ENCODE measurements at places on chromosomes 5 and 9.
A peak's percentile ranks its signal among the peaks of the same experiment; 100 is the strongest.

DNA sequence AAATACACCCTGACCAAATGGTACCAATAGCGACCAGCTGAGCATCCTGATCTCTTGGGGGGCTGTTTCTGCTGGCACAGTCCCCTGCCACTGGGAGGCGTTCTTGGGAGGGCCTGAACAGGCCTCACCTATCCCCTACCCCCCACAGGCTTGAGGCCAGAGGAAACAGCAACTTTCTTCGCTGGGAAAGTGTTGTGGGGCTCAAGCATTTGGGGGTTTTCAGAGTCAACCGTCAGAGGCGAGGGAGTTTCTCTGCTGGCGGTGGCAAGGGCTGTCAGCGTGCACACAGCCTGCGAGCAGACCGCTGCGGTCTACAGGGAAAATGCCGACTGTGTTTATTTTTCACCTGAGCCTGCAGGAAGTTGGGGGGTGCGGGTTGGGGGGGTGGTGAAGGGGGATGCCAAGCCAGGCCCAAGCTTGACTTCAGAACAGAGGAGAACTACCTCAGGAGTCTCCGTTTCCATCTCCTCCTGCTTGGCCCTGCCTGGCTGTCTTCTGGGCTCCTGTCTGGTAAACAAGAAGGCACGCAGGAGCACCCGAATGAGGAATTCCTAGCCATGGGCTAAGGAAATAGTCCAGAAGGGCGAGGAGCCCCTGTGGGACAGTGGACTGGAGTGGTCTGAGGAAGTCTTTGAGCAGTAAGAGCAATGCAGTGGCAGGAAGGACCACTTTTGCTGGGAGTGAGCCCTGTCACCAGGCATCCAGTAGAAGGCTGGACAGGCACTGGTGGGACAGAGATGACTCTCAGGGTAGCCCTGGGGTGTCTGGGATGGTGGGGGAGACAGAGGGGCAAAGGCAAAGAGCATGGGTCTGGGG lies 18.1 kb downstream of the TCF7 start:
- no peak for DNase-seq

- DNase-seq = peak; percentile 90
Measured at GRCh38 chr5:59745415-59745863, 148.1 kb downstream of the PDE4D start.

- no peak for DNase-seq
Measured at GRCh38 chr9:131656356-131657036, 83.4 kb downstream of the RAPGEF1 start.

GRCh38 chr5:130836729-130837649 lies 328.1 kb downstream of the HINT1 start:
- DNase-seq = no peak

DNA sequence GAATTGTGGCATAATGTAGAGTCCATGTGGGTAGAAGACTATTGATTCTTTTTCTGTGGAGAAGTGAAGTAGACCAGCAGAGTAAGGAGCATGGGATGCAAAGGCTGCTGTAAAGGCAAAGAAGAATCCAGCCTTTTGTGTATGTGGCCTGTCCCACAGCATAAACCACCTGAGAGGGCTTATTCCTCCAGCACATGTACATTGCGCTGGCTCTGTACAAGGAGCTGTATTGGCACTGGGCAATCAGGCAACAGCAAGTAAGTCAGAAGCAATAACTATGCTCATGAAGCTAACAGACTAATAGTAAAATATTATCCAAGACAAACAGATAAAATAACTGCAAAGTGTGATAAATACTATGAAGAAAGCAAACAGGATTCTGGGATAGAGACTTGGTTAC lies 86.2 kb downstream of the LURAP1L start:
- DNase-seq = no peak

GRCh38 chr9:94213511-94214124 lies 45.5 kb upstream of the ZNF169 start:
- peak; percentile 65 for DNase-seq

DNA sequence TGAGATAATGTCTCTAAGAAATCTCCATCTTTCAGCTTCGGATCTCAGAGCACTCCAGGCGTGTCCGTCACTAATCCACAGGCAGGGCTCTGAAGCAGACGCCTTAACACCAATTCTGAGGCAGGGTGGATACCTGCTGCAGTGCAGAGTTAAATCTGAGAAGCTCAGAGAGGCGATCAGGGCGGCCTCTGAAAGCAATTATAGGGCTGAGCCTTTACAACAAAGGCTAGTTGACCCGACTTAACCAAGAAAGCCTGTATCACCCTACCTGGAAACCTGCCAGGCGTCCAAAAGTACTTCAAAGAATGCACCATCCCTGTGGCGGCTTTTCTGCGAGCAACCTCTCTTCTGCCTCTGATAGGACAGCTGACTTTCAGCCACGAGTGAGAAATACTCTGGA lies 134.8 kb upstream of the MSX2 start:
- DNase-seq = no peak

DNA sequence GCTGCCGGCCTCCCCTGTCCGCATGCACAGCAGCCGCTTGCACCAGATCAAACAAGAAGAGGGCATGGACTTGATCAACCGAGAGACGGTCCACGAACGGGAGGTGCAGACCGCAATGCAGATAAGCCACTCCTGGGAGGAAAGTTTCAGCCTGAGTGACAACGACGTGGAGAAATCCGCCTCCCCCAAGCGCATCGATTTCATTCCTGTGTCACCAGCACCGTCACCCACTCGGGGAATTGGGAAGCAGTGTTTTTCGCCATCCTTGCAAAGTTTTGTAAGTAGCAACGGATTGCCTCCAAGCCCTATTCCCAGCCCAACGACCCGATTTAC lies 75.3 kb downstream of the PIP5K1B start:
- DNase-seq = no peak

- DNase-seq = peak; percentile 42
Measured at GRCh38 chr9:98869078-98869745, 61.7 kb downstream of the GALNT12 start.

GRCh38 chr5:143194206-143194605 lies 209.3 kb downstream of the NR3C1 start:
- no peak for DNase-seq

DNA sequence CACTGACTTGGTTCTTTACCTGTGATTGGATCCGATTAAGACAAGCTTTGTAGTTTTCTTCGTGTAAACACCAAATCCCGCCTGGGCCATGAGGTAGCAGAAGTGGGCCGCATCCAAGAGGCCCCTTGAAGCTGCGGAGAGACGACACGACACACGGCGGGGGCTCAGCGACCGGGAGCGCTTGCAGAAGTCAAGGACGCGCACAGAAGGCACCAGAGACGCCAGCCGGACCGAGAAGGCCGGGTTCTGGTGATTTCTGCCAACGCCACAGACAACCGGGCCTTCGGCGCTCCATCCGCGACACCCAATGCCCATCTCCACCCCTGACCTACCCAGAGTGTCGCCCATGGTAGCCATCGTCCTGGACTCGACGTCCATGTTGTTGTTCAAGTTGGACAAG lies 19.8 kb upstream of the INPP5E start:
- DNase-seq = no peak

GRCh38 chr5:117859176-117859575 lies 1129.2 kb downstream of the DTWD2 start:
- no peak for DNase-seq

GRCh38 chr5:139698490-139699146 lies 50.5 kb downstream of the CXXC5 start:
- peak; percentile 83 for DNase-seq

DNA sequence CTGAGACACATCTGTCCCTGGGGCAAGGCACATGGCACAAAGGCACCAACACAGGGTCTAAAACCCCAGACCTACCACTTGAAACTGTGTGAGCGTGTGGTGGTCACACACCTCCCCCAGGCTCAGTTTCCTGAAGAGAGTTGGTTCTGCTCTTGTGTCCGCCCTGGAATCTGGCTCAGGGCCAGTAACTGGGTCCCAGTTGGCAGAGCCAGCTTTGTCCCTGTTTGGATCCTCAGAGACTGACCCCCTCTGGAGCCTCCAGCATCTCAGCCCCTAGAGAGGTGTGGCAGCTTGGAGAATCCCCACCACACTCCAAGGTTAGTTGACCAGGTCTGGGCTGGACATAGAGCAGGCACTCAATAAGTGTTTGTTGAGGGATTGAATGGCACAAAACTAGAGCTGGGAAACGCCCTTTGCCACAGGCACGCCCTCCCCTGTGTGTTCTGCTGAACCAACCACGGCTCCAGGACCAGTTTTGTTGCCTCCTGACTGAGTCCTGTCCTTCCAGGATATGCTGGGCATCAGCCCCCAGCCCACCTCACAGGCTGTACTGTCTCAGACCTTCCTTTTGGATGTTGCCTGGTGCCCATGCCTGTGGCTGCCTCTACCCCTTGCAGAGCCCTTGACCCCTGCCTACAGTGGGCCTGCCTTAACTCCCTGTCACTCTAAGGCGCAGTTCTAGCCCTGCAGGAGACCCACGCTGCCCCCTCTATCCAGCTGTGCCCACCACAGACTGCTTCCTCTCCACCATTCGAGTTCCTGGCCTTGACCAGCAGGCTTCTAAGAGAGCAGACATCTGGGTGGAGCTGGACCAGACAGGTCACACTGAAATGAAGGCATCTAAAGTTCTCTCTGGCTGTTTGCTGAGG lies 3.8 kb upstream of the PDLIM4 start:
- no peak for DNase-seq

- no peak for DNase-seq
Measured at GRCh38 chr9:110828264-110828663, 159.7 kb downstream of the MUSK start.

DNA sequence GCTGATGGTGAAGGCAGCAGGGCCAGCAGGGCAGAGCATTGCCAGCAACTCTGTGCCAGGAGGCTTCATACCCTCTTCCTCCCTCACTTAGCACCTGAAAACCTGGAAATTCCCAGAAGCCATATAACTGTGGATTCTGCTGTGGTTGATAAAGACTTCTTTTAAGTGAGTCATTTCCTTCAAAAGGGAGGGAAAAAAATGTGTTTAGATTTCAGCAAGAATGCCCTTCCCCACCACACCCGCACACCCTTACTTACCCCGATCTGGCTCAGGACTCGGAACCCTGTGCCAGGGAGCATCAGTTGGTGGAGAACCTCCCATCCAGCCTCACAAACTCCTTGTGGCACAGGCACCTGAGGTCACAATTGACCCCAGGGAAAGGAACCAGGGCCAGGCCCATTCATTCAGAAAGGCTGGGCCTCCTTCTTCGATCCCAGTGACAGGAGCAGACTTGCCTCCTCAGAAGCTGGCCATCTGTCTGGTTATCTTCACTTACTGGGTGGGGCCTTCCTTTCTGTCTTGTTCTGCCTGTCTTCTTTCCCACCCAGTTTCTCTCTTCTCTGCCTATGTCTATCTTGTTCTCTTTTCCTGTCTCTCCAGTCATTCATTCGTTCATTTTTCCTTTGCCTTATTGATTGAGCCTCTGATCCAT lies 62.6 kb downstream of the PLAC8L1 start:
- peak; percentile 66 for DNase-seq

- DNase-seq = no peak
Measured at GRCh38 chr5:9713356-9713755, 83.2 kb upstream of the TAS2R1 start.

DNA sequence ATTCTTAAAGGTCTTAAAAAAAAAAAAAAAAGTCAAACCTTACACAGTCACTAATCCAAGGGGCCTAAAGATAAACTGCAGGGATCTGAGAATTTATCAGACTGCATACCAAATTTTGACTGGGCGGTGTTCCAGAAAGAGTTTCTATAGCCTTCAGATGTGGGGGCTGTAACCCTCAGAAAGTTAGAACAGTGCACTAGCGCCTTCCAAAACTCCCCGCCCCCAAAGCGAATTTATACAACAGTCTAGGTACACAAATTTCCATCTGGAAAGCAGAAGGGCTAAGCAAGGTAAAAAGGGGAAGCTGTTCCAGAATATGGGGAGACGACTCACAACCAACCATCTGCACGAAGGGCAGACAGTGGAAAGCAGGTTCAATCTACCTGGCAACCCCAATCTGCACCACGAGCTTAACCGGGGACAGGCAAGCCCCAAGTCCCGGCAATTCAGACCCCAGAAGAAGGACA lies 813 bp downstream of the ERMP1 start:
- no peak for DNase-seq

DNA sequence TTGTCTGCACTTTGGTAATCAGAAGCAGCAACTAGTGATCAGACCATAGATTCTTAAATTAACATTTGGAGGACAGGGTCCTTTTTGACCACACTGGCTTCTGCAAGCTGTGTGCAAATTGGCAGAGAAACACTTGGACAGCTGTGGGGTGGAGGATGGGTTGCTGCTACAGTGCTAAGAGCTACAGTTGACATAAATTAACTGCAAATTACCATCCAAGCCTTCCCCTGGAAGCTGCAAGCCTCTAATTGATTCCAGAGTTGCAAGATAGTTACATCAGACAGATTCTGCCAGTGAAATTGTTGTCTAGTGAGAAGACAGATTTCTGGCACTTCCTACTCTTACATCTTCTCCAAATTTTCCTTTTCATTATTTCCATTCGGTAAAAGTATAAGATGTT lies 517.7 kb downstream of the DIRAS2 start:
- no peak for DNase-seq

DNA sequence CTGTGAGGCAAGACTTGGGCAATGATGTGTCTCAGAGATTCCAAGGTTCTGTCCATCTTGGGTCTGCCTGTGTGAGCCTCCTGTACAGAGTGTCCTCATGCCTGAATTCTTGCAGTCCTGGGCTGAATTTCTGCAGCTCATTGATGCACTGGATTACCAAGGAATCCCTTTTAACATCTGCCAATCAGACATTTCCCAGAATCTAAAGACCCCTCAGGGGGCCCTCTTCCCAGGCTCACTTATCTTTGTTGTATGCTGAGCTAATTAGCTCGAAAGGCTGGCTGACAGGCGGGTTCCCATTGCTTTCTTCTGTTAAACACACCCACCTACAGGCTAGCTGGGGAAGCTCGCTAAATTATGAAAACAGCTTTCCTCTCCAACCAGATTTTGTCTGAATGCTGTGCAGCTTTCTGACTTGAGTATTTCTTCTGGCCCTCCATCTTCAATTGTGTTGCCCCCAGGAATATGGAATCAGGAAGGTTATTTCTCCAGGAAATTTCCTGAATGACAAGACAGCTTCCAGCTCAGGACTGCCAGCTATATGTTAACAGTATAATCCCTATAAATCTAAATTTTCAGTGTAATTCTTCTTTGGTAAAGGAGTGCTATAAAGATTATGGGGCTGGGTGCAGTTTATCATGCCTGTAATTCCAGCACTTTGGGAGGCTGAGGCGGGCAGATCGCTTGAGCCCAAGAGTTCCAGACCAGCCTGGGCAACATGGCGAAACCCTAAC lies at the start of gene LIX1:
Gene LIX1 (minus strand): TSS at position 91 of the 734 bp plus-strand sequence. CDS start 35 bp downstream, at position 56.
- peak; percentile 61 for DNase-seq

- DNase-seq = peak; percentile 8
Measured at GRCh38 chr5:81235287-81236072, 2.4 kb downstream of the CKMT2 start.

GRCh38 chr9:94757158-94757557 lies 30.7 kb downstream of the AOPEP start:
- no peak for DNase-seq

DNA sequence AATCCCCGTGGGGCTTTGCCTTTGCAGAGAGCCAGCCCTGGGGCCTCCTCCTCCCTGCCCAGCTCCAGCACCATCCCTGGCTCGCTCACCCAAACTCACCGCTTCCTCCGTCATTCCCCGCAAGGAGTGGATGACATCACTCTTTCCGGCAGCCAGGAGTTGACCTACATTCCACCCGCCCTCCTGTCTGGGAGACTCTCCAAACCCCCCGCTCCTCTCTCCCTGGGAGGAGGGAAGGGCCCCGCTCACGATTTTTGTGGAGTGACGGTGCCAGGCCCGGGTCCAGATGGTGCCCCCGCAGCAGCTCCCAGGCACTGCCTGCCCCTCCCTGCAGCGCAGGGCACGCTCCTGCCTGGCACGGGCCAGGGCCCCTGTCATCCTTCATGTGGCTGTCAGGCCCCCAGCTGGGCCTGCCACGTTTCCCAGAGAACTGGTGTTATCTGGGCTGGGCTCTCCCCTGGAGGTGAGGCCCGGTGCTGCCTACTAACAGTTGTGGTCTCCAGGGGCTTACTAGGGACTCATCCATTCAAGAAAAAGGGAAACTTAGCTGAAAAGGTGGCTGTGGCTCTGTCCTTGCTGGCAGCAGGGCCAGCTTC lies 52.3 kb downstream of the NTNG2 start:
- DNase-seq = no peak

Measured in dermis microvascular lymphatic vessel endothelial cell (primary cell).